ENCODE measurements at places on chromosomes 13 and 19. TPM values are rescaled to one million over a fixed set of nuclear protein-coding genes. Genes with fewer than 3 reads are reported as not detected.

DNA sequence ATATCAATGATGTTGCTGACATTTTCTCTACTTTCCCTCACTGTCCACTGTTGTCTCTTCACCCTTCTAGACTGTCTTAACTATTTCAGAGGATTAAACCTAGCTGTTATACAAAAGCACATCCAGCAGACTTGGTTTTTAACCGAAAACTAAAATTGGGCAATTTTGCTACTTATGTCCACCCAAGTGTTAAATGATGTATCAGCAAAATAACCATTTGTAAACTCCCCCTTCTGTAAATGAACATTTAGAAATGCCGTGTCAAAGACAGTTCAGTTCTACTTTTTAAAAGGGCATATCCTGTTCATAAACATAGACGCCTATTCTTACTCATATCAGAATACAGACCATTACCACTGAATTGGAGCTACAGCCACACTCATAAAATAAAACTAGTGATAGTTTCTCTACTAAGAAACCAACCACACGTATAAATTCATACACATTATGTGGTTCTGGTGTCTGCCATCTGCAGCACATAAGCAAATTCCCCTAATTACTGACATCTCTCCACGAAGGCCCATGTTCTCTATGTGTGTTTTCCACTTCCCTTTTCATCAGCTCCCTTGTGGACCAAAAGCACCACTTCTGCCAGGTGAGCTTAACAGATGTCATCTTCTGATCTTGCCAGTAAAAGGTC, 1091.8 kb downstream of the PCDH9 start:
- DNase-seq = no peak

GRCh38 chr13:21676611-21677021, 5.7 kb downstream of the FGF9 start:
- no peak for DNase-seq

- no peak for DNase-seq
These were observed 144.1 kb upstream of the SERP2 start for GRCh38 chr13:44229371-44230030.

DNA sequence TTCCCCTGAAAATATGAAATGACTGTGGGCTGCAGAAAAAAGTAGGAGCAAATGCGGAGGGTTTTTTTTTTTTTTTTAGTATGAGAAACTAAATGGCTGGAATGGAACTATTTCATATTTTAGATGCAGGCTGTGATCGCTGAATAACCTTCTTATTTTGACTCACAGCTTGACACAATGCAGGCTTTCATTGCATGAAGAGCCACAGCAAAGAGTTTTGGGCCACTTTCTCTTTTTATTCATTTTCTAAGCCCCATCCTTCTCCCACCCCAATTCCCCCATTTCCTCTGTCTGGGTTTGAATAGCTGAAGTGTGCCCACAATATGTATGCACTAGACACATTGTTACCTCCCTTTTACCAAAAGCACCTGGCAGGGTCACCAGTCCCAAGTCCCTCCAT, 125.9 kb downstream of the COG6 start:
- DNase-seq = no peak

DNA sequence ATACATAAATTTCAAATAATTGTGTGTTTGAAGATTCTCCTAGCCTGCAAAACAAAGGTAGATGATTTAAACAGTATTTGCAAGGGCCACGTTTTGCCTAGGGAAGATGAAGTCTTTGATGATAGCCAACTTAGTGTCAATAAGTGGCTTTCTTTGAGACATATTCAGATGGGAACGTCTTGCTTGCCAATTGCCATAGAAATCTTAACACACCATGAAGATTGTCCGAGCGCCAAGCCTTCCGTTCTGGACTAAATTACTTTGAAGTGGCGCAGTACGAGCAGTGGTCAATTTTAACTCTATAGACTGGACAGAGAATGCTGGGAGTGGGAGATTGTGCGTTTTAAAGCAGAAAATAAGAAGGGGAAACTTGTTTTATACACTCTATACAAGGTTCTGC, 9.9 kb downstream of the ZIC5 start:
- no peak for DNase-seq

GRCh38 chr13:68697551-68697950, 1410.1 kb upstream of the ATXN8OS start:
- no peak for DNase-seq

Gene SIGLEC8
- total RNA-seq = 1.1 TPM

Gene PSG5
- not detected for total RNA-seq

GRCh38 chr19:40672038-40672437, 18.4 kb downstream of the NUMBL start:
- no peak for DNase-seq

Gene PRTN3
- 0.23 TPM for total RNA-seq

- no peak for DNase-seq
These were observed 21.3 kb upstream of the UQCR11 start for GRCh38 chr19:1626417-1627010.

GRCh38 chr19:35347171-35347929, at the start of gene FFAR1:
FFAR1 (plus strand) TSS chr19:35347902; CDS start chr19:35351552, 3,650 bp downstream.
- DNase-seq = peak; percentile 41

- no peak for DNase-seq
These were observed 1090.9 kb downstream of the PCDH9 start for GRCh38 chr13:66139250-66139649.

GRCh38 chr13:44516771-44517170, 59.4 kb downstream of the TSC22D1 start:
- no peak for DNase-seq

DNA sequence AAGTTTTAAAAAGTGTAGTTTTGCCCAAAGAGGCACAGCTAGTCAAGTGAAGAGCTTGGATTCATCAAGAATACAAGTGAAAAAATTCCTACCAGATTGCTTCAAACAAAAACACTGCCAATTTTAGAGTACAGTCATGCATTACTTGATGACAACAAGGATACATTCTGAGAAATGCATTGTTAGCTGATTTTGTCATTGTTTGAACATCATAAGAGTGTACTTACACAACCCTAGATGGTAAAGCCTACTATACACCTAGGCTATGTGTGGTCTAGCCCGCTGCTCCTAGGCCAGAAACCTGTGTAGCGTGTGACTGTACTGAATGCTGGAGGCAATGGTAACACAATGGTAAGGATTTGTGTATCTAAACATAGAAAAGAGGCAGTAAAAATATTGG, 41.1 kb downstream of the TMTC4 start:
- DNase-seq = no peak

- DNase-seq = no peak
These were observed 24.2 kb downstream of the PPP1R37 start for GRCh38 chr19:45117167-45117594.

Gene CAPNS1
- total RNA-seq = 168 TPM

- no peak for DNase-seq
These were observed 172.3 kb upstream of the TSC22D1 start for GRCh38 chr13:44748439-44748838.

DNA sequence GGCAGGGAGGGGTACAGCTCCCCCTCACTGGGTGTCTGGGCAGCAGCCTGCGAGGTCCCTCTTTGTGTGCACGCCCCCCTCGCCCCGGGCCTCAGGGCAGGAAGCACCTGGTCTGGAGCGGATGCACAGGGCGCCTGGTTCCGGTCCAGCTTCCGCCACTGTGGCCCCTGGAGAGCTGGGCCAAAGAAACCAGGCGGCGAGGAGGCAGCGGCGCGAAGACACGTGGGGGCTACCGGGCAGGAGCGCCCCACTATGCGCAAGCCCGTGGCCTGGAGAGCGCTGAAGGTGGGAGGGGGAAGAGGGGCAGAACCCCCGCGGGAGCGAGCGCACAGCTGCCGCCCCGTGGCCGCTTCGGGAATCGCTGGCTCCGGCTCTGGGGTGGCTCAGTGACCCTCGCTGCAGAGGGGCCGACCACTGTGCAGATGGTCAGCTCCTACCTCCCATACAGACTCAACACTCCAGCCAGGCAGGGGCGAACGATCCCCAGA, 1.7 kb upstream of the LYL1 start:
- DNase-seq = peak; percentile 64

DNA sequence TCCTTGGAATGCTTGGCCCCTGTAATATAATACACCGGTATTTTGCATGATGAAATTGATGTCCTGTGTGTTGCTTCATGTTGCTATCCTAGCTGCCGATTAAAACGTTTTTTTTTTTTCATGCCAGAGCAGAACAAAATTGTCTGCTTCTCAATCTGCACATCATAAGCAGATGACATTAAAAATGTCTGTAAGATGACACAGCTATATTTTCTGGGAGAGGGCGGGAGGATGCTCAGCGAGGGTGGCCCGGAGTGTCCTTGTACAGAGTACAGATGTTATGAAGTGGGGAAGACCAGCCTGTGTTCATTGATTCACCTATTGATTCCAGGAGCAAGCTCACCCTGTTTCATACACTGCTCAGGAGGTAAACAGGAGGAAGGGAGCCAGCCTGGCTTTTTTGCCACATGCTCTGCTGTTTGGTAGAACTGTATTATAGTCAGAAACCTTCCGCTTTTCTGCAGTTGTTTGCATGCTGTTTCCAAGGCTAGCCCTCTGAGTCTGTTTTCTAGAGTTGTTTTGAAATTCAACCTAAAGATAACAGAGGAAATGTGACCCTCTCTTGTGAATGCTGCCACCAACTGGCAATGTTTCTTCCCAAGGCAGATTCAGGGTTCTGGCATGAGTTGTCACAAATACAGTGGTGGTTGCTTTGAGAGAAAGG, 4.7 kb upstream of the IRS2 start:
- no peak for DNase-seq

DNA sequence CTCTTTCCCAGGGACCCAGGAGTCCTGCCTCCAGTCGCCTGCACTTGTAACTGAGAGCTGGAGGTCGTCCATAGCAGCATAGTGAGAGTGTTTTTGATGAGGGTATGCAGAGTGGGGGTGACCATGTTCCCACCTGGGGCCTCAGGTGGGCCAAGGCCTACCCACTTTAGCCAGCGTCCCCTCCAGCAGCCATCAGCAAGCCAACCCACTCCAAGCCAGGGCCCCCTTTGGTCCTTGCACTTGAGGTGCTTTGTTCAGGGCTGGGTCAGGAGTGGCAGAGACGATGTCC, 11.9 kb upstream of the SMG9 start:
- DNase-seq = no peak

- DNase-seq = no peak
These were observed 32.5 kb downstream of the MCF2L start for GRCh38 chr13:113001241-113002140.

Gene CBARP
- 0.38 TPM for total RNA-seq

- DNase-seq = no peak
These were observed 25.4 kb downstream of the SERP2 start for GRCh38 chr13:44399074-44399473.

DNA sequence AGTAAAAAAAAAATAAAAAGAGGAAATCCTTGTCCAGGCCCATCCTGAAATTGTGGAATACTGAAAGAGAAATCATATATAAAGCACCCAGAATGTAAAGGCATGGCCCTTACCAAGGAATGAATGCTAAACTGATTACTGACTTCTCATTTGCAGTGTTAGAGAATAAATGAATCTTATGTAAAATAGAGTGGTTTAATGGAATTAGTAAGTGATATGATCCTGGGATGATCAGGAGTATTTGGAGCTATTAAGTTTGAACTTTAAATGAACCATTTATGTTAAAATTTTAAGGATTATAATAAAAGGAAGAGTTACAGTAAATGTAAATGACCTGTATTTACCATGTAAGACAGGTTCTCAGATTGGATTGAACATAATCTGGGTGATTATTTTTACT, 75.4 kb downstream of the PDS5B start:
- DNase-seq = no peak

GRCh38 chr13:43744261-43745031, 42.3 kb downstream of the ENOX1 start:
- no peak for DNase-seq

Gene FXYD3
- 1.4 TPM for total RNA-seq

DNA sequence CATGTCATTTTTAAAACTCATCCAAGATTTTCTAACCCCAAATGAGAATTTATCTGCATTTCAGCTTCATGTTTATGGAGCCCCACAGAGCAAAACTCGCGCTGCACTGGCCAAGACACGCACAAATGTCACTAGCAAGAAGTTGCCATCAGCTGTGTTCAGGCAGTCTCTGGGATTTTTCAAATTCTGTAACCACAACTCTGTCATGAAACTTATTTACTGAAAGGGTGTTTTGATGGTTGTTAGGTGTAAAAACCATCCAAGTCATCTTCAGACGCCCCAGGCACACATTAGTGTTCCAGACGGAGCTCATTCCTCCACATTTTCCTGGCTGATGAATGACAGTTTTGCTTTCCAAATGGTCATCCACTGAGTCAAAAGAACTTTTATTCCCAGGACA, 63.4 kb downstream of the SLC7A1 start:
- DNase-seq = no peak

- DNase-seq = peak; percentile 98
These were observed at the start of gene CHMP2A for GRCh38 chr19:58554494-58555368. CHMP2A (minus strand) TSS chr19:58555105; CDS start chr19:58554212, 893 bp downstream.

Gene LATS2
- 11.6 TPM for total RNA-seq

- no peak for DNase-seq
These were observed 113.4 kb upstream of the UQCRFS1 start for GRCh38 chr19:29326351-29326750.

Gene FFAR1
- not detected for total RNA-seq

Gene ZNF296
- total RNA-seq = 0.35 TPM

DNA sequence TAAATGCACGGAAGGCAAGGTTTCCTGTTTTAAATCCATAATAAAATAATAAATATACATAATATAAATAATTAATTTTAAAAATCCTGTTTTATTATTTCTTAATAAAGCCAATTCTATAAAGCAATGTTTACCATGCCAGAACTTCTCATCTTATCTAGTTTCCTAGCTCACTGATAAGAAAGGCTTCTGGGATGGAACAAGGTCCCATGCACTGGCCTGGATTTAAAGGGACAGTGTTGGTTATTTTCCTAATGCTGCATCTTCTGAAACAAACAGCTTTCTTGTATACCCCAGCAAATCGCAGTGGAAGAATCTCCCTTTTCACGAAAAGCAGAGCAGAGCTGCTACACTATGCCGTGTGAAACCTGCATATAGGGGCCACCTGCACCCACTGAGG, 68.8 kb downstream of the LNX2 start:
- no peak for DNase-seq

DNA sequence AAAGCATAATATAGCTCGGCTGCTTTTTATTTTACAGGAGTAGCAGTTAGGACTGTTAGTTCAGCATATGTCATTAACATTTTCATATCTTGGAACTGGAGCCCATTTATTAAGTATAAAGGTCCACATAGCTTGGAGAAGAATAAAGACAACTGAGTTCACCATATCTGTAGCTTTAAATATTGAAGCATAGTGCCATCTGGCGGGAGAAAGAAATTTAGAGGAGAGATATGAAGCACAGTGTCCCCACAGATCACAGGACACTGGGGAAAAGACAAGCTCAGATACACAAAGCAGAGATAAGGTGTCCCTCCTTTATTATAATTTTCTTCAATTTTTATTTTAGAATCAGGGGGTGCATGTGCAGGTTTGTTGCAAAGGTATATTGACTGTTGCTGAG, 104.7 kb upstream of the FREM2 start:
- DNase-seq = no peak

Gene PODNL1
- not detected for total RNA-seq
